ENCODE measurements at places on chromosomes 3 and 15.

GRCh38 chr3:134680796-134681521, 30.1 kb upstream of the KY start:
- no peak for DNase-seq

- DNase-seq, result no peak
Measured at GRCh38 chr3:103968751-103969150, 1398.0 kb upstream of the ALCAM start.

DNA sequence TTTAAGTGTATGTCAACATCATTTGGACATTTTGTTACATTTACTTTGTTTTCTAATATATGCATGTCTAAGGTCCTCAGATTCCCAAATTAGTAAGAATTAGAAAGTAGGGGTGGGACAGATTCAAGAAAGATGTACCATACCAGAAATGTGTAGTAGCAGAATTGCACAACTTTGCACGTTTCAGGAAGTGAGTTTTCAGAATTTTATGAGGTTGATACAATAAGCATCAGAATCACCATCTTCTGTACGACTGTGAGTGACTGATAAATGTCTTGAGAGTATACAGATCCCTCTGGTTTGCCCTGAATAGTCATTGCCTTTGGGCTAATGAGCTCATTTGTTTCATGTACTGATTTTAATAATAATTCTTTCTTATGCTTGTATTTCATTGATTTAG, 9.3 kb downstream of the ARIH2 start:
- no peak for DNase-seq

- no peak for DNase-seq
Measured at GRCh38 chr3:10426346-10427220, 78.8 kb downstream of the ATP2B2 start.

DNA sequence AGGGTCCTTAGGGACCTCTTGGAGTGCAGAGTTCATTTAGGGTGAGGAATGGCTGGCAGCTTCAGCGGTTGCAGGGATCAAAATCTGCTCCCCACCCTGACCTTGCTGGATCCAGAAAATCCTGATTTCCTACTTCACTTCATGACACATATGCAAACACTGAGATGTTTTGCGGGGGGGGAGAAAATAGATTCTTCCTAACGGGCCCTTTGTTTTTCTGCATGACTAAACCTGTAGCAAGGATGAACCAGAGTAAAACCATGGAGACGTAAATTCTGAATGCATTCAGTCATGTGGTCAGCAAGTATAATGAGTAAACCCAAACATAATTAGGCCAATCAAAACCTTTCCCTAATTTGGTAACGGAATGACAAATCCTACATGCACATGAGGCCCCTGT, 20.0 kb upstream of the RBP1 start:
- DNase-seq, result no peak

GRCh38 chr15:70493787-70494516, 269.4 kb downstream of the UACA start:
- DNase-seq, result no peak

DNA sequence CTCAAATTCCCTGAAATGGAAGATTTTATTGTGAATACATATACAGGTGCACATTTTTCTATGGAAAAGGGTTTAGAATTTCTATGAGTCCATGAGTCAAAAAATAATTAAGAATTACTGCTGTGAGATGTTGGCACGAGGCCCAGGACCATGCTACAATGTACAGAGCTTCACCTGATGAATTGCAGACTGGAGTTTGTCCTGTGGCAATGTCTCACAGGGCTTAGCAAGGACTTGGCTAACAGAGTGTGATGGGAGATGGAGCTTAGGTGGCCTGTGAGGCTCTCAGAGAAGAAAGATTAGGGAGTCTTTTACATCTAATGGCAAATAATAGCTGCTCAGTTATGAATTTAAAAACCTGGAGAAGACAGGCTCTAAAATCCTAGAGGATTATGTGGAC, 219.5 kb upstream of the CBLB start:
- no peak for DNase-seq

DNA sequence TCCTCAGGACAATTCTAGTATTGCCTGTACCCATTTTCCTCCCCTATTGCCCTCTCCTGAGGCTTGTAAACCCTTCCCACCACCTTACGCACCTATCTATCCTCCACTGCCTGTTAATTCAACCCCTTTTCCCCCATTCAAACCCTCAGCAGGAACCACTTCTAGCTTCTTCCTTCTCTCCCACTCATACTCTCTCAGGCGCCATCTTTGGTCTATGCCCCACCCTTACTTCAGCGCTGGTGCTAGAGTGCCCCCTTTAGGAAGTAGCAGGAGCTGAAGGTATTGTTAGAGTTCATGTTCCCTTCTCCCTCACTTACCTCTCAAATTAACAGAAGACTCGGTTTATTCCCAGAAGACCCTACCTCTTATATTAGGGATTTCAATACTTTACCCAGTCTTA, 121.8 kb upstream of the NLGN1 start:
- DNase-seq, result no peak

GRCh38 chr3:100852840-100853239, 140.4 kb downstream of the ABI3BP start:
- no peak for DNase-seq

DNA sequence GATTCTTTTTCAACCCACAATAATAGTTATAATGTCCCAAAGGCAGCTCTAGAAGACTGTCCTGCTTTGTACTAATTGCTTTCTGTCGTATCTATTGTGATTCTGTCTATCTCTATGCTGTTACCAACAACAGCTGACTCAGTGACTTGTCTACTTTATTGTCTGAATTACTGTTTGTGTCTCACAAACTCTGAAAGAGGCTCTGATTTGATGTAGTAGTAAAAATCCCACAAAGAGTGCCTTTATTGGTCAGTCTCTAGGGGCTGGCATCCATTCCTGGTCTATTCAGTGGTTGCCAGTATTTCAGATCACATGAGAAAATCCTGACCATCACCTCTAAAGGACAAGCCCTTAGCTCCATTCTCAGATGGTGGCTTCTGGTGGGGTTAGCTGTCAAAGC, 254.2 kb downstream of the NSUN3 start:
- no peak for DNase-seq

DNA sequence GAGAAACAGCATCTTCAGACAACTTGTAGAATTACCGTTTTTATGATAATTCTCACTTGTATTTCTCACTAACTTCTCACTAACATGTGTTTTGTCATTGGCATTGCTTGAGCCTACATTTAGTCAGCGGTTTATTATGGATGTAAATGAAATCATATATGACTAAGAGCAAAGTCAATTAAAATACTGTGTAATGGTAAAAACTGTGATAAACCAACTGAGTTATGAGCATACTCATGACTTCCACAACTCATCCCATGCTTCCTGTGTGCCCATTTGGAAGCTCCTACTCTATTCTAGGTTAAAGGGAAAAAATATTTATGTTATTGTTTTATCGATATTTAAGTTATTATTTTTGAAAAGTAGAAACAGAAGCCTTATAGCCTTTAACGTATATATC, 12.8 kb downstream of the PXK start:
- no peak for DNase-seq

DNA sequence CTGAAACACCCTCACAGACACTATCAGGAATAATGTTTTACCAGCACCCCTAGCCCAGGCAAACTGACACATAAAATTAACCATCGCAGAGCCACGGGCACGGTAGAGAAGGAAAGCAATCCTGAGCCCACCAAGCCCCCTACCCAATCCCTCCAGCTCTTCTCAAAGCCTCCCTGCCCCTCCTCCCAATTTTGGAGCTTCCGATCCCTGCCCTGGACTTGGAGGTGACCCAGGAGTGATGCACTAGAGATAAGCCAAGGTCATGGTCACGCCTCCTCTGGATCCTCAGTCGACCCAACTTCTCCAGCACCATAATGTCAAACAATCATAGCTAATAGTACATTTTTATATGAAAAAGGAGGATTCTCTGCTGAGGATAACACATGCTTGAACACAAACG, 188.7 kb upstream of the NSMCE3 start:
- DNase-seq, result no peak

- DNase-seq, result no peak
Measured at GRCh38 chr3:111915905-111916304, 56.8 kb downstream of the PHLDB2 start.

GRCh38 chr15:91182101-91182500, 82.0 kb downstream of the SV2B start:
- no peak for DNase-seq

- DNase-seq, result no peak
Measured at GRCh38 chr3:70179111-70179510, 133.3 kb downstream of the MDFIC2 start.

GRCh38 chr3:149783576-149783975, 8.8 kb downstream of the ANKUB1 start:
- DNase-seq, result no peak

DNA sequence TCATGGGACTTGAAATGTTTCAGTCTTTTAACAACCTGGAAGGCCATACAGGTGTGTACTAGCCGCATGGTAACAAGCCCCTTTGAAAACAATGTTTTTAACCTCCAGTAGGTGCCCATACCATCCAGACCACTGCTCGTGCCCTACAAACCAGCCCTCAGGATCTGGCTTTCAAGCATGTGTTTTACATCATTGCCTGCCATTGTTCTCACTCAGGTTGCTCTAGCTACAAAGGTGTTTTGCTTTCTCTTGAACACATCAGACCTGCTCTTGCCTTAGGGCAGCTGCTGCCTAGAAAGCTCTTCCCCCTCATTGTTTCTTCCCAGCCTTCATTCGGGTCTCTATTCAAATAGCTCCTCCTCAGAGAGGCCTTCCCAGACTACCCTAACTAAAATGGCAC, 32.3 kb upstream of the MAP3K13 start:
- no peak for DNase-seq

DNA sequence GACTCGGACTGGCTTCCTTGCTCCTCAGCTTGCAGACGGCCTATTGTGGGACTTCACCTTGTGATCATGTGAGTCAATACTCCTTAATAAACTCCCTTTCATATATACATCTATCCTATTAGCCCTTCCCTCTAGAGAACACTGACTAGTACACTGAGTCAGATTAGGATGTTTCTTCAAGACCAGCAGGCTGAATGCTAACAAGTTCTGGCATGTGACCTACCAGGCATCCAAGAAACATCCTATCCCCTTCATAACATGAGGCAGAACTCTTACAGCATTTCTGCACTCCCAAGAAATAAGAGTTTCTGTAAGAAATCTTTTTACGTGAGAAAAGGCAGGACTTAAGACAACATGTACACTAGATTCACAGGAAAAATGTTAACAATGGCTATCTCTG, 9.3 kb downstream of the CFAP92 start:
- no peak for DNase-seq

DNA sequence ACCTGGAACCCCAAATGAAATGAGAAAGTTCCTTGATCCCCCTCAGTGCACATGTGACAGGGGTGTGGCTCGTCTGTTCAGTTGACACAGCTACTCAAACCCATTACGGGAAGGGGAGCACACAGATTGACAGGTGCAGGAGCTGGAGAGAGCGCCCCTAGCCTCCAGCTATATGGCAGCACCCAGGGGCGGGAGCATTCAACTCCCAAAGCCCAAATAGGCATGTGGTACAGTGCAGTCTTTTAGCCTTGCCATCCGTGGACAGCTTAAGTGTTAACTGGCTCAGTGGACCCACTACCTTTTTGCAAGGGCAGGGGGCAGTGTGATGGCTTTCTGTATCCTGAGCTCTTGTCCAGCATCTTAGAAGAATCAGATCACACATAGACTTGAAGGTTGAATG, 1374.2 kb upstream of the ALCAM start:
- no peak for DNase-seq

DNA sequence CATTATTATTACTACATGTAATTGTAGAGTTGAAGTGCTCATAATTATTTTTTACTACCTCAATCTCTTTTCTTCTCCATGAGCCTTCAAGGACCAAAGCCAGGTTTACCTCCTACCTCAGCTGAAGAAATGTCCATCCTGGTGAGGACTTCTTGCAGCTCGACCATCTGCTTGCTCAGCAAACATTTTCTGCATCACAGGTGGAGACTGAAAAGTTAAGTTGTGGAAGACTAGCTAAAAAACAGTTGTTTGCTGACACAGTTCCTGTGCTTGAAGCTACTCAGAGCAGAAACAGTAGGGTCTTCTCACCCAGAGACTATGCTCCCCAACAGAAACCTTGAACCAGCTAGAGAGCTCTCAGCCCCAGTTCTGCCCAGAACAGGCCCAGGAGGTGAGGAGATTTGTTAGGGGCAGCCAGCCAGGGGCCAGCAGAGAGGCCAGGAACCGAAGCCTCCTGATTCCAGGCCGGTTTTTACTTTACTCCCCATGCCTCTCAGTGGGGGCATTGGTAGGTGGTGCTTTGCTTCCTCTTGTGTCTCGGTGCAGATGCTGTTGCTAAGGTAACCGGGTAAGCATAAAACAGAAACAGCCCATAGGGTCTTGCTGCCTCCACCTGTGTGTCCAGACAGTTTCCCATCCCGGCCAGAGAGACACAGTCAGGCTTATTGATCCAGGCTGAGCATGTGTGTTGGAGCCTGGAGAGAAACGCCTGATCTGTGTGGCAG, 54.9 kb downstream of the CCNL1 start:
- no peak for DNase-seq

DNA sequence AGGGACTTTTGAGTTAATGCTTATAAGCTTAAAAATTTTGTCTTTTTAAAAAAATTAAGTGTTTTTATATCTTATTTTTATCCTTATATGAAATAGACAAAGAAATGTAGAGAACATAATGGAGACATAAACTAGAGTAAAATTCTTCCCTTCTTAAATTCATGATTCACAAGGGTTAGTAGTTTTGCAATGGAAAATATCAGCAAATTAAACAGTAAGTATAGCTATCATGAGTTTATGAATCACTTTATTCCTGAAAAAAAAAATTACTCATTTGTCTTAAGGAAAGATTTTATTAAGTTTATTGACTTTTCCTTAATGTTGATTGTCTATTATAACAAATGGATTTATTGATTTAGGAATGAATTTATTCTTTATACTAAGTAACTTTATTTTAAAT, 4.3 kb downstream of the ATP6V1A start:
- DNase-seq, result no peak

DNA sequence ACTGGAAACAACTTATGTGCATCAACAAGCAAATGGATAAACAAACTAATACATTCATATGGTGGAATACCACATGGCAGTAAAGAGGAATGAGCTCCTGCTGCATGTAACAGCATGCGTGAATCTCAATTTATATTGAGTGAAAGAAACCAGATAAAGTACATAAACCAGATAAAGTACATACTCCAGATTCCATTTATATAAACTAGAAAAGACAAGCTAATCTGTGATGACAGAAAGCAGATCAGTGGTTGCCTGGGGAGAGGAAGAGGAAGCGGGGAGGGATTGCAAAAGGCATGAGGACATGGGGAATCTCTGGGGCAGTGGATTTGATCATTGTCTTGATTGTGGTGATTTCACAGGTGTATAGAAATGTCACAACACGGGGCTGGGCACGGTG, 34.2 kb downstream of the LIMD1 start:
- DNase-seq, result no peak

GRCh38 chr3:147407114-147407497, 763 bp upstream of the ZIC4 start:
- DNase-seq, result no peak

GRCh38 chr3:66010739-66011655, 27.7 kb downstream of the MAGI1 start:
- no peak for DNase-seq

- DNase-seq, result no peak
Measured at GRCh38 chr3:150385296-150386242, 22.5 kb upstream of the TSC22D2 start.

All from GM12892 (cell line).